ENCODE measurements at places on chromosomes 3 and 15.

DNA sequence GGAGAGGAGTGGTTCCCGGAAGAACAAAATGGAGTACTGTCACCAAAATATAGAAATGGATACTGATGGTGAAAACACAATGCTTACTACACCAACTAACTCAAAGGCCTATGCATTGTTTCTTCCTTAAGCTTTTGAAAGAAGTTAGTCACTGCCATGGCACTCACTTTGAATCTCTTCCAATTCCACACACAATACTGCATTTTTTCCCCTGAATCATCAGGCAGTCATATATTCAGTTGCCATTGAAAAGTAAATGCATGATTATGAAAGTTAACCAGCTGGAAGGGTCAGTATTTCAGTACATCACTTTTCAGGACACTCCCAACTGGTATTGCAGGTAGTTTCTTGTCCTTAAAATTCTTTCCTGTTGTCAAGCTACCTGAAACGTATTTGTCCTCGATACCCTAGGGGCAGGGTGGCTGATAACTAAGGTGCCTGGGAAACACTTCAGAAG lies 9.0 kb upstream of the LRRFIP2 start:
- no peak for DNase-seq

DNA sequence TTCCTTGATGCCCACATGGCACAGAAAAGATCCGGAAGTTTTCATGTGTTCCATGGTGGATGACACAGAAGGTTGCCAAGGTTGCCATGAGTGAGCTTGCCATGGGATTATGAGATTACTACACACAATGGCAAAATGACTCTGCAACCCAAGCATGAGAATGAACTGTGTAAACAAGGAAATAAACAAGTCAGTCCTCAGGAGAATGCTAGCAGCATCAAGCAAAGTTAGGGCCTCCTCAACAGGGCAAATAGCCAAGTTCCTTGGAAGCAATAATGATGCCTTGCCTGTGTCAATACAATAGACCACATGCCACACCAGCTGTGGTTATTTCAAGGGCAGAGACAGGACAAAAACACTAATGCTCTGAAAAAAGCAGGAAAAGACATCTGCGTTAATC lies 41.8 kb downstream of the AQR start:
- no peak for DNase-seq

DNA sequence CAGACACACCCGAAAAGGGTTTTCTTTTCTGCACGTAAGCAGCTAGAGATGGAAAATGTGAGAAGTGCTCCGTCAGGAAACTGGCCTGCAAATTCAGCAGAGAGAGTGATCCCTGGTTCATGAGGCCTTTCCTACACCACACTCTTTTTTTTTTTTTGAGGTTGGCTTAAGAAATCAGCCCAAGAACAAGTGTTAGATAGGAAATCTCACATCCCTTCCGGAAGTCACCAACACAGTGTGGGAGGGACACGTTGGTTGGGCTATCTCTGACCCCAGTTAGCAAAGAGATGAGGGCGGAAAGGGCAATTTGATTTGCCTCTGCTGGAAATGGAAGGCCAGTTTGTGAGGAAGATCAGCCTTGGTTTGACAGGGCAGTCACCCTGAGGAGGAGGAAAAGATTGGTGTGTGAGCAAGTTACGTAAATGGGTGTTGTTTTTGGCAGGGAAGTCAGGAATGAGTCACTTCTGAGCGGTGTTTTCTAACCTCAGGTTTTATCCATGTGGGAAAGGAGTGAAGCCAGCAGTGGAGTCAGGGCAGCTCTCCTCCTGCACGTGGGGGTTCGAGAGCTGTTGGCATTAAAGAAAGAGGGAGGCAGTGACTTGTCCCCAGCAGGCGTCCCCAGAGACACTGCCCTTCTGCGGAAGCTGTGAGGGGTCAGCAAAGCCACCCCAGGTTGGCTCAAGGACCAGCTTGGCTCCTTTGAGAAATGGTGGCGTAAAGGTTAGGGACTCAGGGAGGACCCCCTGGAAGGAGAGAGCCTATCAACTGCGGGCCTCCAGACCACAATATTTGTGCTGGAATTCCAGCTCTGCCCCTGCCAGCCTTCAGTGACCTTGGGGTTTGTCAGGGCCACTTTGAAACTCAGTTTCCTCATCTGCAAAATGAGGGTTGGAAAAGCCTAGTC lies 237.6 kb upstream of the BHLHE40 start:
- DNase-seq: peak; percentile 96

DNA sequence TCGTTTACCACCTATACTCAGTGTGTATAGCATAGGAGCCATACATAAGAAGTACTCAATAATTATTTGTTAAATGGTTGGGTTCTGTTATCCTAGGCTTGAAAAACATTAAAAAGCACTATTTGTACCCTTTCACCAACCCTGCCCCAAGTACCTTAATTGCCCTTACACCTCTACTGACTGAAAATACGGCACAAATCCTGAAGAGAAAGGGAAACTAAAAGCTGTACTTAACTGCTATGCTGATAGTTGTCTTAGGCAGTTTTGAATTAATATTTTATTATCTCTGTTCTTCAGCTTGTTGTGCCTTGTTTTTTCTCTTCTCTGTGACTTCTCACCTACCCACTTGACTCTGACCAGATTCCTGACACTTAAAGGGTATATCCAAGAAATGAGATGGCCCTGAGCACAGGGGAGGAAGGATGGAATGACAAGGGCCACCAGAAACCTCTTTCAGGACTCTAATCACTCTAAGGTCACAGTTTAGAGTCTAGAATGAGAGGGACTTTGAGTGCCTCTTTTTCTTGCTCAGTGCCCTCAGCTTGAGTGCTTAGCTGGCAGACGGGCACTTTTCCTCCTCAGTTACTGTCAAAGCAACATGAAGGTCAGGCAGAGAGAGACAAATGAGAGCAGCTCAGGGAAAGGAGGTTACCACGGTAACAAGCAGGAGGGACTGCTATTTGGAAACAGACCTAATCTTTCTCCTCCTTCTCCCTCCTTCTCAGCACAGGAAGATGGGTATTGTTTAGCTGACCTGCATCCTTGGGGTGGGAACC lies 136.5 kb downstream of the ZNF609 start:
- peak; percentile 39 for DNase-seq

GRCh38 chr15:84750583-84751092 lies 2.2 kb downstream of the ZNF592 start:
- DNase-seq: no peak

DNA sequence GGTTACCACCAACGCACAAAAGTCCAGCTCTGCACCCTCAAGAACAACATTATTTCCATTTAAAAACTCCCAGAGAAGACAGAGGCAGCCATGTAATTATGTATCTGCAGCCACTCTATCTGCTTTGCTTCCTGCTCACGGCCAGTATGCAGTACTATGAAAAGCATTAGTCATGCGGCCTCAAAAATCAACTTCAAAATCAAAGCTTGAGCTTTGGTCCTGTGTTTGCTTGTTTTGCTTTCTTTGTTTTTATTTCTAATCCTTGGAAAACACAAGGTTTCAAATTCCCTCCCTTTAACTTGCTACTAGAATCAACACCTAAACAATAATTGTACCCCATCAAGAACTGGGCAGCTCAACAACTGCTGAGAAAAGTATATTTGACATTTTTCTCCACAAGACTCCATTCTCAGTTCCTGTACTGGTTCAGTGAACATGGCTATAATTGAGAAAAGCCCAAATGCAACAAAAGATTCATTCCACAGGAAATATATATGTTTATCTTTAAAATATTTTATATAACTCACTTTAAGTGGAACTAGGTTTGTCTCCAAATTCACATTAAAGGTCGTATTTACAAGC lies 37.6 kb downstream of the GBE1 start:
- no peak for DNase-seq

DNA sequence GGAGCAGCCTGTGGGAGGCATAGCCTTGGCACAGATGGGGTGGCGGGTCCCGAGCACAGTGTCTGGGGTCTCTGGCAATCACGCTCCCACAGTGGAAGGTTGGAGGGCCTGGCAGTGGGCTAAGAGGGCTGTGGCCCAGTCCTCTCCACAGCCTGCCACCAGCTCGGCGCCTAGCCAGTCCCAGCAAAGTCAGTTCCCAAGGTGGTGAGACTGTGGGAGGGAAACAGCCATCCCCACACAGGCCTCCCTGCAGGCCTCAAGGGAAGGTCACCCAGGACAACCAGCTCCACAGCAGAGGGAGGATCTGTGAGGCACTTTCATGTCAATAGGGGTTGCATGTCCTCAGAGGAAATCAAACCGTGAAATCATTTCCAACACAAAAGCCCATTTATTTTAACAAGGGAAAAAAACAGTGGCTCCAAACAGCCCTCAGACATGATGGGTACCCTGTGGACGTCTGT lies 27.6 kb upstream of the LIMD1 start:
- no peak for DNase-seq

DNA sequence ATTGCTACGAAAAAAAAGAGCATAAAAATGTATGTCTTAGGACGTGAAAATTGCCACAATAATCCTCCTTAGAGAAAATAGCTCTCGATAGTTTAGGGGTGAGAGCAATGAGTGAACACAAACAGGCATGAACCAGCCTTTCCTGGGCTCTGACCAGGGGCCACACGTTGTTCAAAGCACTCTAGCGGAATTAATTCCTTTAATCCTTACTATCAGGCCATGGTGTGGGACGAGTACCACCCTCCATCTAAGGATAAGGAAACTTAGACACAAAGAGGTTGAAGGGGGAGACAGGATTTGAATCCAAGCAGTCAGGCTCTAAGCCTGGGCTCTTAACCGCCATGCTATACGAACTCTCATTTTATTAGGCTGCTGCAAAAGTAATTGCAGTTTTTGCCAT lies 81.9 kb upstream of the CACNA2D3 start:
- no peak for DNase-seq

GRCh38 chr3:149589332-149589731 lies 68.5 kb downstream of the WWTR1 start:
- DNase-seq: no peak

DNA sequence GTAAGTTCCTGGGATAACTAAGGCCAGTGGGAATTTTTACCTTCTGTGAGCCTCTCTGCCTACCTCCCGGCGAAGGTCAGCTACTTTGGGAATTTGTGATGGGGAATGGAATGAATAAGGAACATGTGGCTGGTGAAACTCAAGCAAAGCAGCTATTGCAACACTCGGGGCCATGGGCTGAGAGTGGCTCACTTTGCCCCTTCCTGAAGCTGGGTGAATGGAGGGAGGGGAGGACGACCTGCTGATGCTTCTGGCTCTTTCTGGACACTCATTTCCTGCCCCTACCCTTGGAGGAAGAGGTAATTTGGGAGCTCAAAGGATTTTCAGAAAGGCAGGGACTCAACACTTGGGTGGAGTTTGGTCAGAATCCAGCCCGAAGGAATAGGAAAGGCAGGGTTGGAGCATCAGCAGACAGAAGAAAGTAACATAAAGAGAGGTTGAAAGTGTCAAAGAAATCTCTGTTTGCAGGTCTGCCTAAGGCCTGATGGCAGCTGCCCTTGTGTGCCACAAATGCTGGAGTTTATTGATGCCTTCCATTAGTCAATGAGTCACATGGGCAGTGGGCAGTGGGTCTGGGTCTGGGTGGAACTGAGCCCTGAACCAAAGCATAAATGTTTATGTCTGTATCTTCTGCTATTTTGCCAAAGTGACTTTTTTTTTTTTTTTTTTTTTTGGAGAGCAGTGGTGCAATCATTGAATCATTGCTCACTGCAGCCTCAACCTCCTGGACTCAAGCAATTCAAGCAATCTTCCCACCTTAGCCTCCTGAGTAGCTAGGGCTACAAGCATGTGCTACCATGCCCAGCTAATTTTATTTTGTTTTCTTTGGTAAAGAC lies 12.4 kb downstream of the LAMP3 start:
- DNase-seq: no peak

- DNase-seq: no peak
Measured at GRCh38 chr3:32312251-32312650, 73.8 kb downstream of the CMTM8 start.

DNA sequence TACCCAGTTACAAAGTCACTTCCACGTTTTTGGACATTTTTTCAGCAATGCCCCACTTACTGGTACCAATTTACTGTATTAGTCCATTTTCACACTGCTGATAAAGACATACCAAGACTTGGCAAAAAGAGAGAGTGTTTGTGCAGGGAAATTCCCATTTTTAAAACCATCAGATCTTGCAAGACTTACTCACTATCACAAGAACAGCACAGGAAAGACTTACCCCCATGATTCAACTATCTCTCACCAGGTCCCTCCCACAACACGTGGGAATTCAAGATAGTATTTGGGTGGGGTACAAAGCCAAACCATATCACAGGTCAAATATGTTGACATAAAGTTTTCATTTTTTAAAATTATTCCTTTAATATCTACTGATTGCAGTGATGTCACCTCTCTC lies 16.2 kb upstream of the ABI3BP start:
- no peak for DNase-seq

- DNase-seq: no peak
Measured at GRCh38 chr15:81001152-81002008, 657 bp downstream of the TLNRD1 start.

GRCh38 chr3:131231710-131232389 lies 149.7 kb upstream of the NUDT16 start:
- no peak for DNase-seq

DNA sequence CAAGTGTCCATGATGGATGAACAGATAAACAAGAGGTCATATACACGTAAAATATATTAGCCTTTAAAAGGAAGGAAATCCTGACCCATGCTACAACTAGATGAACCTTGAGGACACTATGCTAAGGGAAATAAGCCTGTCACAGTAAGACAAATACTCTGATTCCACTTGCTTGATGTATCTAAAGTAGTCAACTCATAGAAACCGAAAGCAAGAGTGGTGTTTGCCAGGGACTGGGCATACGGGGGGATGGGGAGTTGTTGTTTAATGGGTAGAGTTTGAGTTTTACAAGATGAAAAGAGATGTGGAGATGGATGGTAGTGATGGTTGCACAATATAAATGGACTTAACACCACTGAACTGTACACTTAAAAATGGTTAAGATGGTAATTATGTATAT lies 65.4 kb downstream of the C3orf70 start:
- no peak for DNase-seq

DNA sequence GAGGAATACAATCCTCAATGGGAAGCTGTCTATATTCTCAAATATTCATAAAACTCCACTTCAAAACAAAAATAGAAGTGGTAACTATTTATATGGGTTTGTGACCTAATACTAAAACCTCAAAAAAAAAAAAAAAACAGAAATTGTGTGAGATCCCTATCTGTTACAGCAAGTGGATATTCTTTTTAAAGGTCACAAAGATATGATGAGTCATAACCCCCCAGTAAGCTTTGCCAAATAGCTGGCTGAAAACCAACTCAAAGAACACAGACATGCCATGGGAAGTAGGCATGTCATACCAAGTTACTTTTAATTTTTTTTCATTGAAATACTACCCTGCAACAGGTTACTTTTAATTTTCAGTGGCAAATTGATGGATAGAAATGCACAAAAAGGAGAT lies 62.5 kb downstream of the CBLB start:
- peak; percentile 40 for DNase-seq

DNA sequence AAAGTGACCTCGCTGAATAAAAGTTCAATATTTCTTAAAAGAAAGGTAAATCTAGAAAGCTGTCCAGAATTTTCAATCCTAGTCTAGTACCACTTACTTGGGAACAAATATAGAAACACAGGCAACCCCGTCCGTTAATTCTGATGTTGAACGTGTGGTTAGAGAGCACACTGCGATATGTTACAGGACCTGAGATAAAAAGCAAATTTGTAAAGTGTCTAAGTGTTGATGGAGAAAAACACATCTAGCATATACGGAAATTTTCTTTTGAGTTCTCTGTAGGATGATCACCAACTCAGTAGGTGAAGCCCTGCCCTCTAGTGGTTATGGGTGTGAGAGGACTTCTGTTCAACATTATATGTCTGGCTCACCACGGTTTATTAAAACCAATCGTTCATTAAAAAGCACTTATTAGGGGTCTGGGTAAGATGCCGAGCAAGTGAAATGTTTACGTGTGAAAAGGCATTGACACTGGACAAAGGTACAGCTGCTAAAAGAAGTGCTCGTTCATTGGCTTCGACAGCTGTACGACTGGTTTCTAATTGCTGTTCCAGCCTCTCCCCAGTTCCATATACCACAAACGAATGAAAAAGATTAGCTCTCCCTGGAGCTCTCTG lies 1.0 kb upstream of the ATP2C1 start:
- DNase-seq: peak; percentile 50
